ENCODE measurements at places on chromosomes 3 and 15. TPM values are rescaled to one million over a fixed set of nuclear protein-coding genes. Genes with fewer than 3 reads are reported as not detected.

DNA sequence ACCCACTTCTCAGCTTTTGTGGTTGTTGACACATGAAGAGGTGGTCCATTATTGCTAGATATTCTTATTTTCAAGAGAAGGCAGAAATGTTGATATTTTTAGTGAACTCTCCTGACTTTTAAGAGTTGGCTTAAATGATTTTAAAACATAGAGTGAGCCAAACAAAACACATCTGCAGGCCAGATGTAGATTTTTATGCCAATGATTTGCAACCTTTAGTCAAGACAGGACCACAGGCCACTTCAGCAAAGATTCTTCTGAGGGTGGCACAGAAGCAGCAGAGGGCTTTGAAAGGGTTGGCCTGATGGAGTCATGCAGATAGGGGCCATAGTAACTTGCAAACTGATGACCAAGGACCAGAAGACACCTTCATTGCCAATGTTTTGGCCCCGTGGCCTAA lies 276.5 kb upstream of the P2RY1 start:
- DNase-seq = no peak

- no peak for DNase-seq
Measured at GRCh38 chr3:5317557-5317956, 130.1 kb downstream of the EDEM1 start.

- no peak for DNase-seq
Measured at GRCh38 chr15:92922418-92923002, 22.4 kb downstream of the CHD2 start.

- no peak for DNase-seq
Measured at GRCh38 chr3:40780291-40780924, 255.6 kb downstream of the ZNF621 start.

- DNase-seq = no peak
Measured at GRCh38 chr3:65524584-65524983, 514.1 kb downstream of the MAGI1 start.

GRCh38 chr15:70374096-70374495 lies 276.4 kb upstream of the TLE3 start:
- no peak for DNase-seq

- no peak for DNase-seq
Measured at GRCh38 chr3:69542089-69542804, 156.4 kb upstream of the FRMD4B start.

KIF7 gene
- 6.5 TPM for total RNA-seq

GADL1 gene
- total RNA-seq = not detected

ACKR4 gene
- not detected for total RNA-seq
